ENCODE measurements at places on chromosomes 11 and 22. TPM values are rescaled to one million over a fixed set of nuclear protein-coding genes. Genes with fewer than 3 reads are reported as not detected.

The APOA1 gene
- 70.3 TPM for total RNA-seq

The SLC15A3 gene
- total RNA-seq = 18.2 TPM

The PHF21B gene
- total RNA-seq = not detected

The RIBC2 gene
- total RNA-seq = 5.7 TPM

The CCDC188 gene
- total RNA-seq = 0.45 TPM

The ZFTA gene
- total RNA-seq = 62.7 TPM

The CECR2 gene
- total RNA-seq = not detected

The B3GAT3 gene
- 14.1 TPM for total RNA-seq

The KCNE3 gene
- 0.18 TPM for total RNA-seq

The LYVE1 gene
- not detected for total RNA-seq

The MMP8 gene
- total RNA-seq = not detected

The ZNF215 gene
- total RNA-seq = 1.2 TPM

The CEP57 gene
- 68.1 TPM for total RNA-seq

The SPDYC gene
- not detected for total RNA-seq

GRCh38 chr11:11701070-11701469, 79.3 kb upstream of the GALNT18 start:
- peak; percentile 31 for DNase-seq

GRCh38 chr11:44445500-44446365, 119.7 kb upstream of the CD82 start:
- no peak for DNase-seq

GRCh38 chr22:44632541-44633396, 69.2 kb upstream of the PRR5 start:
- no peak for DNase-seq

GRCh38 chr11:64245797-64246620, 734 bp downstream of the PPP1R14B start:
- DNase-seq = peak; percentile 84

DNA sequence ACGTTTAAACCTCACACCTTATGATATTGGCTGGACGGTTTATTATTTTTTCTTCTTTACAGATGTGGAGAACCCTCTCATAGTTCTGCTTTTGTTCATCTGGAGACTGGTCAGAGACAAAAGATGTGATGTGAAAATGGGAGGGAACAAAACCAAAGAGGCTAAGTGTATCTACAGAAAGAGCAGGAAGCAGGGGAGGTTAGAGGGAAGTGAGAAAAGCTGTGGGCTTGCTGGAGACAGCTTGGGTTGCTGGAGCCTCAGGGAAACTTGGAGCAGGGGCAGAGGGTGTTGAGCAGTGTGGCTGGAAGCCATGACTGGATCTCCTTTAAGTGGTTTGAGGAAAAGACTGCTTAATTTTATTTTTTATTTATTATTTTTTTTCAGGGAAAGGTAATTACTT, 79.0 kb upstream of the SNX19 start:
- no peak for DNase-seq

DNA sequence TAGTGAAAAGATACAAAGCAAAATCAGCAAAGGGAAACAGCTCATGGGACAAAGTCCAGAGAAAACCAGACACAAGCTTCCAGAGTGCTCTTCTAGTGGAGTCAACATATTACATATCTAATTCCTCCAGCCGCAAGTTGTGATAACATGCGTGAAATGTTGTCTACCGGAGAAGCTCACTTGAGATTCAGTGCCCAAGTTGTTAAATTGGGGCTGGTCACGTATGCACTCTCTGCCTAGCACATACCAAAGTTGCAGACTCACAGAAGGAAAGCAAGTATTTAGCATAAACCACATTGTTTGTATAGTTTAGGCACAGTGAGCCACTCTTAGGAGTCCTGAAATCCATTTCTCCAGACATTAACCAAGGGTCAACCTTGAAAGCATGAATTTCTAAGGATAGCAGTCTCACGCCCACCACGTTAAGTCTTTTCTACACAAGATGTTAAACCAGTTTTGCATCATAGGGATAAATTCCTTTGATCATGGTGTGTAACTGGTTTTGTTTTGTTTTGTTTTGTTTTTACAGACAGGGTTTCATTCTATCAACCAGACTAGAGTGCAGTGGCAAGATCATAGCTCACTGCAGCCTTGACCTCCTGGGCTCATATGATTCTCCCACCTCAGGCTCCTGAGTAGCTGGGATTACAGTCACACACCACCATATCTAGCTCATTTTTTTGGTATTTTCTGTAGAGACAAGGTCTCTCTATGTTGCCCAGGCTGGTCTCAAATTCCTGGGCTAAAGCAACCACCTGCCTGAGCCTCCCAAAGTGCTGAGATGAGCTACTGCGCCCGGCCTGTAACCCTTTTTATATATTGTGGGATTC, 39.5 kb upstream of the EP300 start:
- peak; percentile 49 for DNase-seq

GRCh38 chr11:131582021-131582525, 211.7 kb downstream of the NTM start:
- DNase-seq = no peak

GRCh38 chr11:87539596-87539995, 501.9 kb downstream of the TMEM135 start:
- DNase-seq = no peak

DNA sequence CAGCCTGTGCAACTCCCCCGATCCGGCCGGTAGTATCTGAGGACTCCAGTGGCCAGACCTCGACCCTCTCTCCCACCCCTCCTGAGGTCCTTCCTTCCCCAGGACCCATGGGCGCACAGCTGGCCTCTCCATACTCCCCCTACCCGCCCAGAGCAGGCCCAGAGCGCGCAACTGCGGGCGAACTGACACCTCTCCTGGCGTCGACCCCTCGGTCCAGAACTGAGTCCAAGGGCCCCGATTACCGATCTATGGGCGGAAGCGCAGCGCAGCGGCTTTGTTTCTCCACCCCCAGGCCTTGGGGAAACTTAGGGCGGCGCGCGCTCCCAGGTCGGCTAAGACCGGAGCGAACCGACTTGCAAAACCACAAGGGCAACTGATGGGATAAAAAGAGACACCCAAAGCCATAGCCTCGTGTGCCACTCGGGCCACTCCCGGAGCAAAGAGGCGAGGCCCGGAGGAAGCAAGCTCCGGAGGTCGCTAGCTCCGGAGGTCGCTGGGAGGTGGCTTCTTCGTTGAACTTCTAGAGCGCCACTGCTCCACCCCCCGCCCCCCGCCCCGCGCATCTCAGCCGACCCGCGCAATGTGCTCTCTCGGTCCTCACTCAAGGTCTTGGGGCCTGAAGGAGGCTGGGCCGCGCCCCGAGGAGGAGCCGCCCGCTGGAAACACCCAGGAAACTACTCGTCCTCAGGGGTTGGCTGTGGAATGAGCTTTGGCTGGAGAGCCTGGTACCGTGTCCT, 9.8 kb upstream of the ALX4 start:
- DNase-seq = no peak

DNA sequence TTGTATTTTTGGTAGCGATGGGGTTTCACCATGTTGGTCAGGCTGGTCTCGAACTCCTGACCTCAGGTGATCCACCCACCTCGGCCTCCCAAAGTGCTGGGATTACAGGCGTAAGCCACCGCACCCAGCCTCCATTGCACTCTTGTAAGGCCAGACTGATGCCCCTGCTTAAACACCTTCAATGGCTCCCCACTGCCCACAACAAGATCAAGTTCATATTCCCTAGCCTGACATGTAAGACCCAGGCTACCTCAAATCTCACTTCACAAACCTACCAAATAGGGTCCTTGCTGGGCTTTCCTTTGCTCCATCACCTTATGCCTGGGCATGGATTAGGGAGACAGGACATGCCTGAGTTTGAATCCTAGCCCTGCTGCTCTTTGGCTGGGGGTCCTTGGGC, 13.1 kb downstream of the UQCR10 start:
- no peak for DNase-seq

GRCh38 chr22:25510876-25511275, 53.6 kb upstream of the GRK3 start:
- DNase-seq = no peak

DNA sequence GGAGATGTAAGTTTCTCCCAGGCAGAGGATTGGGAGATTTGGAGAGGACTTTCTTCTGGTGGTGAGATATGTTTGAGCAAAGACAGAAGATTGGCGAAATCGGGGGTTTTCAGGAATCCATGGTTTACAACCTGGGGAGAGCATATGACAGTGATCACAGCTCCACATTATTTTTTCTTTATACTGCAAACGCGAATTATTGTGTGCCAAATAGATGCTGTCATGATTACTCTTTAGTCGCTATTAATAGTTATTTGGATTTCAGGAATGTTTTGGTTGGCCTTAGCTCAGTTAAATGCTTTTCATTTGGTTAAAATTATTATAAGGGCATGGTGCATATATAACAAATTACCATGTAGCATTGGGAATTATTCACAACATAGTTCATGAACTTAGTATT, 15.2 kb downstream of the ATXN10 start:
- peak; percentile 88 for DNase-seq

- DNase-seq = no peak
Measured at GRCh38 chr11:2711161-2711560, 11.4 kb upstream of the KCNQ1OT1 start.

- DNase-seq = peak; percentile 71
Measured at GRCh38 chr11:75858613-75859012, 43.6 kb downstream of the UVRAG start.

DNA sequence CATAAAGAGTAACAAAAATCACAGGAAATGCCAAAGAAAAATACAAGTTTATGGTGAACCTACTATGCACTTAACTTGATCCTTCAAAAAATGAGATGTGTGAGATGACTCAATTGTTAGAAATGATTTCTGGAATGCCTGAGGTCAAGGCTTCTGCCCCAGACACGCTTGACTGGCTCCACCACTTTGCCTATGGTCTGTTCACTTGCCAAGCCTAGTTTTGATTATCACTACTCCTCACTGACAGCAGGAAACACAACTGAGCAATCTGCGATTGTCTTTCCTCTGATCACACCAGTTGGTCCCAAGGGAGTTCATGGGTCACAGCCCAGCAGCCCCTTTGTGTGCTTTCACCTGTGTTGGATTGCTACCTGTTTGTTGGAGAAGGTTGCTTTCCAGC, 20.6 kb upstream of the PRDM10 start:
- DNase-seq = peak; percentile 77

DNA sequence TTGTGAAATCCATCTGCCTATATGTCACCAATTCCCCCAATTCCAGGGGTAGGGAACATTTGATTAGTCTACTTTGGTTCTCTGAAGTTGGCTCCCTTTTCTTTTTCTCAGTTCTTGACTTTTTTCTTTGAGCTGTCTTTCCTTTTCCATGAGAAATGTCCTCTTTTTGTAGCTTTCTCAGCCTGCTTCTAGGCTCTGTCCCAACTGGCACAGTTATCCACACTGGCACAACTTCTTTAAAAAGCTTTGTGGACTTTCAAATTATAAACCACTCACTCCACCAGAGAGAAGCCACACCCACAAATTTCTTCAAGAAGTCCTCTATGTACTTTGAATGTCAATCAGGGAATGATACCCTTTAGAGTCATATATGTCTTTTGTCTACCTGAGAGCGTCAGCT, 100.5 kb downstream of the TTC17 start:
- DNase-seq = no peak

GRCh38 chr22:46081036-46081830, 69.1 kb upstream of the PPARA start:
- DNase-seq = peak; percentile 43

DNA sequence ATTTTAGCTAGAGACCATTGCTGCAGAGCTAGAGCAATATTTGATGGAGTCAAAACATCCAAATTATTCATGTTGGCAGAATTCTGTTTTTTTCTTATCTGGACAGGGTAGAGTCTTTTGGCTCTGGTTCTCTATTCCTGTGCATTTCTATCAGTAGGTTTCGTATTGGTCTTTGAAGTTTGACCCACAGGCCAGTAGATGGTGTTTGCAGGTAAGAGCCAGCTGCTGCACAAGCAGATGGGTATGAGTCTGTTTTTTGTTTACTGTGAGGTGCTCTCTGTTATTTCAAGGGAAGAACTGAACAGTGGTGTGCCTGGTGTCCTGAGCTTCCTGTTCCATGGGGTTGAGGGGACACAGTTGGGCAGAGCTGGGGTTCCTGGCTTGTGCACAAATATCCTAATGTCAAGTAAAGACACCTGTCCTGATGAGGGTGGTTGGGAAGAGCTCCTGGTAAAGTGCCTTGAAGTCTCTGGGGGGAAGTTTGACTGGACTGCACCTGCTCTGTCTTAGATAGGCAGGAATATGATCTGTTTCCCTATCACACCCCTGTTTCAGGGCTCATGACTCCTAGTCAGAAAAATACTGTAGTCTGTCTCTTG, 34.0 kb upstream of the SLC22A25 start:
- no peak for DNase-seq

DNA sequence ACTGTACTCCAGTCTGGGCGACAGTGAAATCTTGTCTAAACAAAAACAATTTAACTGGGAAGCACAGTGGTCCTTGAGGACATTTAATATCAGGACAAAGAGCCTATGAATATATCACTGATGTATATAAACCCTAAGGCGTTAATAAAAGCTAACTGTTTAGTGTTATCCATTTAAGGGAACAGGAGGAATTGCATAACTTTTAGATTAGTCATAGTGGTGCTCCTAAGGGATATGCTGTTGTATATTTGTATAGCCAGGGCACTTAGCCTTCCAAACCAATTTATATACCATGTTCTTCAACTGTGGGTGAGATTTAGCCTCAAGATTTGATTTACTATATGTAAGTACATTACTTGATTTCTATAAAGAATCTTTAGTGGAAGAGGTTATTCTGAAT, 3.0 kb upstream of the CHEK1 start:
- peak; percentile 56 for DNase-seq

DNA sequence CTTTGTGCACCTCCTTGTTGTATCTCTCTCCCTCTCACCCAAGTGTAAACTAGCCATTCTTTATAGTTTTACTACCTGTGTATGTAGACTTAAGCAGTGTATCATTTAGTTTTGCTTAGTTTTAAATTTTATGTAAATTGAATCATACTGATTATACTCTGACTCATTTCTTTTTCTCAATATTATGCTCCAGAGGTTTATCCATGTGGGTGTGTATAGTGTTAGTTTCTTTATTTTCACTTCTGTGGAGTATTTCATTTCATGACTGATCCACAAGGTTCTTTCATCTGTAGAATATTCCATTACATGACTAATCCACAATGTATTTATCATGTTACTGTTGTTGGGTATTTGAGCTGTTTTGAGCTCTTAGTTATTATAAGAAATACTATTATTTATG, 62.0 kb downstream of the CCDC34 start:
- no peak for DNase-seq

GRCh38 chr11:80165744-80166143, 724.9 kb upstream of the TENM4 start:
- no peak for DNase-seq

Measured in fibroblast of the aortic adventitia (primary cell).